ENCODE measurements at places on chromosomes 7 and 10. TPM values are rescaled to one million over a fixed set of nuclear protein-coding genes. Genes with fewer than 3 reads are reported as not detected.

DNA sequence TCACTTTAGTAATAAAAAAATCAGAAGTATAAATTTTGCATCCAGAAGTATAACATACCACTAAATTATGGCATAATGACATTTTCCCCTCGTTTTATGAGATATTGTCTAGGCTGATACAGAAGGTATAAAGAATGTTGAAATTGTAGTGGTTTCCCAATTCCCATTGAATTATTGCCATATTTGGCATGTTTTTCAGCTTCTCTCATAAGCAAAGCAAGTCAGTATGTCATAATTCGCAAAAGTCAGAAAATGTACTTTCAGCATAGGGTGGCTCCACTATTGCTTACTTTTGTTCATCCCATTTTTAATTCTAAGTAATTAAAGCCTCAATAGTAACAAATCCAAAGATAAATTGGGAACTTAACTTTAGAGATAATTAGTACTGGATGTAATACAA is 19.7 kb upstream of the PTPRZ1 start:
- DNase-seq, result no peak

- DNase-seq, result no peak
These were observed 14.7 kb downstream of the GPR141 start for GRCh38 chr7:37698276-37698675.

DNA sequence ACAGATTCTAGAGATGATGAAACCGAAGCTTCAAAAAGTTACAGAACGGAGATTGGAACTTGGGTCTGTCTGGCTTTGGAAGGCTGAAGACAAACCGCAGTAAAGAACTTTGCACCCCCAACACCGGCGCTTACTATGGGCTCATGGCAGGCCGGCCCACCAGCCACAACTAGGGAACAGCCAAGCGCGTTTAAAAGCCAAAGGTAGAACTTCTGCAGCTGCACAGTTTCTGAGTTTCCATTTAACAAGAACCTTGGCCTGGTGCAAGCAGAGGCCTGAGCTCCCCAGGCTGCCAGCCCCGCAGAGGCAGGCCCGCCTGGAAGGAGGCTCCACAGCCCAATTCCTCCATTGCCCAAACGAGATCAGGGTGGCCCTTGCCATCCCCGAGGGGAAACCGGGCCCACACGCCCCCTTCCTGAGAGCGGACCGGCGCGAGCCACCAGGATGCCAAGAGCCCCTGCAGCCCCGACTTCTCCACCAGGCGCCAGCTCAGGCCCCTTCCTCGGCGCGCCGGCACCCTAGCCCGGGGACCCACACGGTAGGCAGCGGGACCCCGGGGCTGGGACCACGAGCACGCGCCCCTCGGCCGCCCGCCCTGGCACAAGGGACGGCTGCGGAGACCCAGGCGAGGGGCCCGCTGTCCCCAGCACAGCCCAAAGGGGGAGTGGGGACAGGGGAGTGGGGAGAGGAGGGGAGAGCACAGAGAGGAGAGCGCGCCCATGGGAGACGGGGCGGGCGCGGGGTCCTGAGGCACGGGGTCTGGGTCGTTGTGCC is 566 bp downstream of the MAD1L1 start:
- DNase-seq, result no peak

GRCh38 chr7:43071604-43072003 is 40.8 kb upstream of the HECW1 start:
- no peak for DNase-seq

- DNase-seq, result no peak
These were observed 43.5 kb downstream of the PRTFDC1 start for GRCh38 chr10:24908793-24909423.

GRCh38 chr7:29194594-29195427 is at the start of gene CHN2:
Gene CHN2, plus strand, starts transcription at chr7:29194775.
- peak; percentile 91 for DNase-seq

GRCh38 chr7:119943942-119944600 is 328.9 kb upstream of the KCND2 start:
- no peak for DNase-seq

DNA sequence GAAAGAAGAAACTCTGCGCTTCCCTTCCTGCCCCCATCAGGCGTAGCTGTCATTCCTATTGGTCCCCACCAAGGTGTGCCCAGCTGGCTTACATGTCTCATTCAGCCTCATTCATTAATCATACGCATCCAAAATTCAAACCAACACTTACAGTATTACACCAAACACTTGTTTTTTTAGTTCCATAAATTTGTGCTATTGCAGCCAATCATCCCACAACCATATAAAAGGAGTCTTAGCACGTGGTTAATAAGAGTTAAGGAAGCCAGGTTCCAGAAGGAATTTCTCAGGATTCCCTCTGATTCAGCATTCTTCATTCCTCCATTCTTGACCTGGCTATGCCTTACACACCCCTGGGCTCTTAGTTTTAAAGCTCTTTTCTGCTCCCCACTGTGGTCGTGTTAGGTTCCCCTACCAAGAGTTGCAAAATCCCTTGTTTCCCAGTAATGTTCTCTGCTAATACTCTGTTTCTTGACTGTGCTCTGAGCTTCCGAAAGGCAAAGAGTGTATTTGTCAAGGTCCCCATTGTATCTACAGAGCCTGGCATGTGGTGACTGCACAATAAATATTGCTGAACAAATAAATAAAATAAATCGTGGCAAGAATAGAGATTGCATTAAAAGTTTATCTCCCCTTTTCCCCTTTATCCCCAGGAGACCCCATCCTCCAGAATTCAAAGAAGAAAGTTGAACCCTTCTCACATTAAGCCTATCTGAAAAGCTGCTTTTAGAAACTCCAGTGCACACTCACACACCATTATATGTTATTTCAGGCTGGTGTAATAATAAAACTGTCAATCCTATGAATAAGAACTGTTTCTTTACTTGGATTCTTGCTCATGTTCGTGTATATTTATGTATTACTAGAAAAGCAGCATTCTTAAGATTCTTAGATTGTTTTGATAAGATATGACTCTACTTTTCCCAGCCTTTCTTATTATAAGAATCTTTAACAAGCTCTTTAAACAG is 514.4 kb downstream of the INHBA start:
- DNase-seq, result no peak

DNA sequence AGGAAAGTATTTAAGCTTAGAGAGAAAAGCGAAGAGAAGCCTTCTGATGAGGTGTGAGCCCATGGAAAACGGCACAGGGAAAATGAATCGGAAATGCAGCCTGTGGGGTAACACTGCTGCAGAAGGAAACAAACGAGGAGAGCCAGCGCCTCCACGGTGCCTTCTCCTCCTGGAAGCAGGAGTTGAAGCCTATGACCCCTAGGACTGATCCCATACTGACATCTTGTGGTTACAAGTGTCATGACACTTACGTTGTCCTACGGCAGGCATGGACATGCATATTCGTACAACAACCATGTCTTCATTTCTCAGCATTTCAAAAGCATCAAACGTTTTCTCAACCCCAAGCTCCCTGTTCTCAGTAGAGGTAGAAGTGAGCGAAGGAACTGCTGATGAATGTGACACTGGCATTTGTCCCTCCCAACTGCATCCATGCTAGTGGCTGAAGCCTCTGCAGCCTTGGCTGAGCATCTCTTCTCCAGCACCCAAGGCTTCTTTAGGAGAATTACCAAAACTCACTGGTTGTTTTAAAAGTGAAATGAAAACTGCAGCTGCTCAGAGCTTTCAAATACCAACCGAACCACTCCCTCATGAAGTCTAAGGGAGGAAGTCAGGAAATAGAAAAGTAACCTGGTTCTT is 160.2 kb downstream of the JAZF1 start:
- DNase-seq, result no peak

DNA sequence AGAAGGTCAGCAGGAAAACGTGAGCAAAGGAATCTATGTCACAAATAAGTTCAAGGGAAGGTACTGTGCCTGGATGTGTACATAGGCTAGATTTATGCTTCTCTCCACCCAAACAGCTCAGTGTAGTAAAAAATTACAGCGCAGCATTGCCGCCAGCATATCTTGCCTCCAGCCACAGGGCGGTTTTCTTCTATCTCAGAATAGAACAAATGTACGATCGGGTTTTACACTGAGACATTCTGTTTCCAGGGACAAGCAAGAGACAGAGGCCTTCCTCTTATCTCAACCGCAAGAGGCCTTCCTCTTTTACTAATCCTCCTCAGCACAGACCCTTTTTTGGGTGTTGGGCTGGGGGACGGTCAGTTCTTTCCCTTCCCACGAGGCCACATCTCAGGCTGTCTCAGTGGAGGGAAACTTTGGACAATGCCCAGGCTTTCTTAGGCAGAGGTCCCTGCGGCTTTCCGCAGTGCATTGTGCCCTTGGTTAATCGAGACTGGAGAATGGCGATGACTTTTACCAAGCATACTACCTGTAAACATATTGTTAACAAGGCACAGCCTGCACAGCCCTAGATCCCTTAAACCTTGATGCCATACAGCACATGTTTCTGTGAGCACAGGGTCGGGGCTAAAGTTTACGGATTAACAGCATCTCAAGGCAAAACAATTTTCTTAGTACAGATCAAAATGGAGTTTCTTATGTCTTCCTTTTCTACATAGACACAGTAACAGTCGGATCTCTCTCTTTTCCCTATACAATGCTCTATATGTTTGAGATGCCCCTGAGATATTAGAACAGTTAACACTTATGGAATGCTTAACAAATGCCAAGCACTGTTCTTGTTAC is 11.6 kb upstream of the ABHD11 start:
- DNase-seq, result no peak

DNA sequence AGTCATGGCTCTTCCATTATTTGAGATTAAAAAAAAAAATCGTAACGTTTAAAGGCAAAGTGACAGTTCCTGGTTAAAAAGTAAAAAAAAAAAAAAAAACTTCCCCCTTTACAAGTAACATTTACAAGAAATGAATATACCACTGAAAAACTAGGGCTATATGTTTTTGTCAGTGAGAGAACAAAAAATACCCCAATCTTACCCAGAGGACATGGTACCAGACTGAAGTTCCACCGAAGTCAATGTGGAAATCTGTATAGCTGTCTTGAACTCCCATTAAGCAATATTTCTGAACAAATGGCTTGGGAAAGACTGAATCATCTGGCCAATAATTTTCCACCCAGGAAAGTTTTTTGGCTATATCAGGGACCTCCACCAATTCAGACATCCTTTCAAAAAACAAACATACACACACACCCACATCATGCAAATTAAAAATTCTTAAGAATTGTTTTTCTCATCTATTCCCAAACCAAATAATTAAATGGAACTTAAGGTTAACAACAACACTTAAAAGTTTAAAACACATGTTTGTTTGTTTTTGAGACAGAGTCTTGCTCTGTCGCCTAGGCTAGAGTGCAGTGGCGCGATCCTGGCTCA is 50.2 kb downstream of the KDM7A start:
- no peak for DNase-seq

GRCh38 chr10:59991117-59991516 is 84.8 kb upstream of the CCDC6 start:
- no peak for DNase-seq

- DNase-seq, result no peak
These were observed 30.6 kb downstream of the APBB1IP start for GRCh38 chr10:26468700-26469099.

- no peak for DNase-seq
These were observed 75.4 kb downstream of the WIPF3 start for GRCh38 chr7:29881724-29882123.

- DNase-seq, result no peak
These were observed 493.4 kb downstream of the TNS3 start for GRCh38 chr7:47088329-47089067.

DNA sequence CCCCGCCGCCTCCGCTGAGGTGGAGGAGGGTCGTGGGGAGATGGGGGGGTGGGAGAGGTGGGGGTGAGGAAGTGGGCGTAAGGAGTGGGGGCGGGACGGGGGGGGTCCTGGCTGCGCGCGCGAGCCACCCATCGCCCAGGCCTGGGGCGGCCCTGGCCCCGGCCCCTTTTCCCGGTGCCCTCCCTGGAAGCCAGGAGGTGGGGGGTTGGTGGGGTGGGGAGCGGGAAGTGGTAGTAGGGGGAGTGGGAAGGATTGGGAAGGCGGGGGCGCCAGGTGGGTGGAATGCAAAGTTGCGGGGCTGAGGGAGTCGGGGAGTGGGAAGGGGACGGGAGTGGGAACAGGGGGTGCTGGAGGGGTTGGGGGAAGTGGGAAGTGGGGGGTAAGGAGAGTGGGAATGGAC is 319 bp upstream of the MMD2 start:
- peak; percentile 57 for DNase-seq

- no peak for DNase-seq
These were observed 183.5 kb upstream of the FAM3C start for GRCh38 chr7:121579639-121580038.

DNA sequence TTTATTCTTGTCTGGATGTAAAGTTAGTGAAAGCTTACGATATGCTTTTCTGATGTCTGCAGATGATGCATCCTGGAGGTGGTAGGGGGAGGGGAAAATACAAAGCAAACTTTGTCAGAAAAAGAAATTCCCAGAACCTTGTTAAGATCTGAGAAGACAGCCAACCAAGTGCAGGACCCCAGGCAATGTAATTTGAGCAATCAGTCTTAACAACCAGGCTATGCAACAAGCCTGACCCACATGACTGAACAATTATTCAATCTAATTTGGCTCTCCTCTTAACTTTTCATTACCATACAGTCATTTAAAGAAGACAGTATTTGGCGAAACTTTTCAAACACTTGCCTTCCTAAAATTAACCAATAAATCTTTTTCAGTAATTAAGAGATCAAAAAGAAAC is 74.5 kb downstream of the DNAJC1 start:
- DNase-seq, result no peak

DNA sequence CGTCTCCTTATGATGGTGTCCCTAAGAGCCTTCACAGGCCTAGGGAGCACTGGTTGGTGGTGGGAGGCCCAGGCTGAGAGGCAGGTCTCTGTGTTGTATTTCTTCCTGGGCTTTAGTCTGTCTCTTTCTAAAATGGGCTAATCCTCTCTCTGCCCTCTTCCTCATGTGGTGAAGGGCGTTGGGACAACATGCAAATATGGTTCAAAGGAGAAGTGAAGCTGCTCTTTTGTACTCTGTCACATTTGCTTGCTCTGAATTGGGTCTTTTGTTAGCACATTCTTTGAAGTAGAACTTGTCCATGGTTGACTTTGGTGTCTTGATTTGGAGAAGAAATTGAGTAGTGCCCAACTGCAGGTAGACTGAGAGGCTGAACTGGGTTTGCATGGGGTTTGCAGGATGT is 814 bp downstream of the HK1 start:
- DNase-seq, result no peak

DNA sequence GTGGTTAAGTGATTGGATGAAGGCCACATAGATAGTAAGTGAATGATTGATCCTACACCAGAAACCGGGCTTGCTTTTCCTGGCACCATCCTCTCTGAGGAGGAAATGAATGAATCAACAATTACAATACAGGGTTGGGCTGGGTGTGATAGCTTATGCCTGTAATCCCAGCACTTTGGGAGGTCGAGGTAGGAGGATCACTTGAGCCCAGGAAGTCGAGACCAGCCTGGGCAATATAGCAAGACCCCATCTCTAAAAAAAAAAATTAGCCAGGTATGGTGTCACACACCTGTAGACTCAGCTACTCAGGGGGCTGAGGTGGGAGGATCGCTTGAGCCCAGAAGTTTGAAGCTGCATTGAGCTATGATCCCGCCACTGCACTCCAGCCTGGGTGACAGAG is 111.5 kb downstream of the COL26A1 start:
- DNase-seq, result no peak

GRCh38 chr7:134129856-134130523 is 2.9 kb downstream of the LRGUK start:
- no peak for DNase-seq

The MYPN gene
- total RNA-seq, result not detected

The SOSTDC1 gene
- total RNA-seq, result not detected

The ARHGEF35 gene
- total RNA-seq, result 7.2 TPM

The DNA2 gene
- 3.8 TPM for total RNA-seq

The PLCE1 gene
- total RNA-seq, result 5.7 TPM

The IL2RA gene
- 2.4 TPM for total RNA-seq

The ITGA8 gene
- total RNA-seq, result 7.1 TPM

The CCDC3 gene
- 122 TPM for total RNA-seq

The SPDYE6 gene
- total RNA-seq, result not detected

The TMEM176B gene
- 57.8 TPM for total RNA-seq

The LRMDA gene
- 26.6 TPM for total RNA-seq

The HMX2 gene
- total RNA-seq, result not detected
